Activated CD8-positive, alpha-beta T cell treated with anti-CD3 and anti-CD28 coated beads for 36 hours (primary cell): ENCODE measurements at places on chromosomes 16 and 17. TPM values are rescaled to one million over a fixed set of nuclear protein-coding genes. Genes with fewer than 3 reads are reported as not detected.

Gene DBNDD1
- 0.96 TPM for total RNA-seq

DNA sequence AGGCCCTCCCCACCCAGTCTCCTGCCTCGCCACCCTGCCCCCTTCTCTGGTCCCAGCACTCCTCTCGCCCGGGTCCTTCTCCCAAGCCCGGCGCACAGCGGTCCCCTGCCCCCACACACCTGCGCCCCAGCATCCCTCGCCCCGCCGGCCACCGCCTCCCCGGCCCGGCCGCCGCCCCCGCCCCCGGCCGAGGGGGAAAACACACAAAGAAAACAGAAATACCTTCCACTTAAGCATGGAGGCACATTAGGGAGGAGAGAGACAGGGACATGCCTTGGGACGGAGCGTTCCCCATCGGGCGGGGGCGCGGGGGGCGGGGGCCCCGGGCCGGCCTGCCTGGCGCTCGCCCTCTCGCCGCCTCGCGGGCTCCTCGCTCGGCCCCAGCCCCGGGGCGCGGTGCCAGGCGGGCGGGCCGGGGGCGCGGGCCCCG is 326 bp downstream of the SRCIN1 start:
- no peak for DNase-seq
- H3K4me1 ChIP-seq = peaks cover 15% of the 10 kb centered on the region
- H3K4me3 ChIP-seq = peak overlapping the region; percentile 36
- no peaks in the 10 kb centered on the region for H3K36me3 ChIP-seq
- no peak overlapping the region for H3K27ac ChIP-seq
- peaks cover 60% of the 10 kb centered on the region for H3K27me3 ChIP-seq

GRCh38 chr17:15026088-15026487 is 239.0 kb downstream of the PMP22 start:
- no peaks in the 10 kb centered on the region for H3K36me3 ChIP-seq
- no peak for DNase-seq
- H3K27ac ChIP-seq = no peak overlapping the region
- no peaks in the 10 kb centered on the region for H3K4me1 ChIP-seq
- H3K4me3 ChIP-seq = no peak overlapping the region
- H3K27me3 ChIP-seq = peaks cover 7% of the 10 kb centered on the region

Gene GPR179
- 0.07 TPM for total RNA-seq

DNA sequence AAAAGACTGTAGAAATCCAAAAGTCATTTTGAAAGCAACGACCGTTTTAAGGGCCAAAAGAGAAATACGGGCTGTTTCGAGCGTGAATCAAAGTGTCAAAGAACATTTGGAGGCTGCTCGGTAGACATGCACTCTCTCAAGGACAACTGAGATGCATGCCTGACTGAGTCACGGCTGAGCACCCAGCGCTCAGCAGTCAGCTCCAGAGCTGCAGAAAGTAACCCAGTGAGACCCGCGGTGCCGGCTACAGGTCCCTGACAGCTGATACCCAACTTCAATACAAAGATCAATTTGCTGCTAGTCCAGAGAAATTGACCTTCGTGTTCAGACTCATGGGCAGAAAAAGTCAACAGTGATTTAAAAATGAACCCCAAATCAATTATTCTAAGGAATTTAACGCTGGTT is 214.9 kb downstream of the STX8 start:
- H3K27me3 ChIP-seq = no peaks in the 10 kb centered on the region
- H3K4me1 ChIP-seq = peaks cover 15% of the 10 kb centered on the region
- no peaks in the 10 kb centered on the region for H3K36me3 ChIP-seq
- H3K27ac ChIP-seq = no peak overlapping the region

Gene PIEZO1
- 87.7 TPM for total RNA-seq
